ENCODE measurements at places on chromosomes 6 and 20. TPM values are rescaled to one million over a fixed set of nuclear protein-coding genes. Genes with fewer than 3 reads are reported as not detected.
A peak's percentile ranks its signal among the peaks of the same experiment; 100 is the strongest.

- no peak for DNase-seq
Measured at GRCh38 chr6:129603741-129604140, 106.2 kb downstream of the ARHGAP18 start.

COL9A3 gene
- 1.9 TPM for total RNA-seq

- DNase-seq = peak; percentile 80
Measured at GRCh38 chr20:62065674-62066338, at the start of gene TAF4. TAF4 (minus strand) TSS chr20:62065881; CDS start chr20:62065810, 71 bp downstream.

DNA sequence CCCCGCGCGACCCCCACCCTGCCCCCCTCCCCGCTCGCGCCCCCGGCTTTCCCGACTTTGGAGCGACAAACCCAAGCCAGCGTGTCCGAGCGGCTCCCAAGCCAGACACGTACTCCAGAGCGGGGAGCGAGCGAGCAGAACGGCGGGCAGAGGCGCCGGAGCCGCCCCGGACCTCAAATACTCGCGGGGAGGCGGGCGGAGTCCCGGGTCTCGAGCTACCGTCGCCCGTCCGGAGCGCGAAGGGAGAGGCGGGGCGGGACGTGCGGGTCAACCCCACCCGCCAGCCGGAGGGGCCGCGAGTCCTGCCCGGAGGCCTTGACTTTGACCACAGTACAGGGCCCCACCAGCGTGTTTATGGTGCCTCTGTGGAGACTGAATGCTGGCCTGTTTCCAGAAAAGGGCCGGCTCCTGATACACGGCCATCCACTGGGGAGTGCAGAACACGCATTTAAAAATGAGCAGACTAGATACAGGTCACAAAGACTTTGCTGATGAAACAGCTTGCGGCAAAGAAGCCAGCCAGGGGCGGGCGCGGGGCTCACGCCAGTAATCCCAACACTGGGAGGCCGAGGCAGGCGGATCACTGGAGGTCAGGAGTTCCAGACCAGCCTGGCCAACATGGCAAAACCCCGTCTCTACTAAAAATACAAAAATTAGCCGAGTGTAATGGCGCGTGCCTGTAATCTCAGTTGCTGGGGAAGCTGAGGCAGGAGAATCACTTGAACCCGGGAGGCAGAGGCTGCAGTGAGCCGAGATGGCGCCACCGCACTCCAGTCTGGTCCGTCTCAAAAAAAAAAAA is at the start of gene SERPINB6:
Gene SERPINB6, minus strand, starts transcription at position 148 of the 799 bp plus-strand sequence. CDS start 12,235 bp downstream, outside the sequence.
- DNase-seq = peak; percentile 81

- no peak for DNase-seq
Measured at GRCh38 chr6:19834858-19835257, 2.3 kb upstream of the ID4 start.

DNA sequence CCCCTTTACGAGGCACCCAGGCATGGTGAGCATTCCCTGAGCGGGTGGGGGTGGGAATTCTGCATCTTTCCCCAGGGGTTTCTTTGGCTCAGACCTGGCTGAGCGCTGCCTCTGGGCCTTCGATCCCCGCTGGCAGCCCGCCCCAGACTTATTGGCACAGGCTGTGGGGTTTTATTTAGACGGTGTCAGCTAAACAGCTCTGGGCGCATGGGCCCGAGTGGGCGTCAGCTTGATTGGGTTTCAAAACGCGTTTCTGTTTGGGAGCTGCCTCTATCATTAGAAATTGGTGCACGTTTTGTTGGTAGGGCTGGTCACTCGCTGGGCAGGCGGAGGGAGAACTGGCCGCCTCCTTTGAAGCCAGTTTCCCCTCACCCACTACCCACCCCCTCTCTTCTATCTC is 21.0 kb downstream of the PMEPA1 start:
- DNase-seq = no peak

DNA sequence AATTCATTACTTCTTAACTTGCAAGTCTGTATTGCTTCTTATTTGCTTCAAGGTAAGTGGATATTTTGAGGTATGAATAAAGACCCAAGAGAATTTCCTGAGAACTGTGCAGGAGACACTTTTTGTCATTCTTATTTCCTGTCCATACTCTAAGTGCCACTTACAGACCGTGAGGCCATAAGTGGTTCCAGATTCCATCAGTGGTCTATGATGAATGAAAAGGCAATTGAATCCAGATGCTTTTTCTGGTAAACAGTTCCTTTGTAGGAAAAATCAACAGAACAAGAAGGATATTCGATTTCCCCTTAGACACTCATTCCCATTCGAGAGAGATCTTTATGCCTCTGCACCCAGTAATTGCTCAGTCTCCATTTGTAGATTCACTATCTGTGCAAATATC is 58.3 kb upstream of the PDE10A start:
- DNase-seq = no peak

DNA sequence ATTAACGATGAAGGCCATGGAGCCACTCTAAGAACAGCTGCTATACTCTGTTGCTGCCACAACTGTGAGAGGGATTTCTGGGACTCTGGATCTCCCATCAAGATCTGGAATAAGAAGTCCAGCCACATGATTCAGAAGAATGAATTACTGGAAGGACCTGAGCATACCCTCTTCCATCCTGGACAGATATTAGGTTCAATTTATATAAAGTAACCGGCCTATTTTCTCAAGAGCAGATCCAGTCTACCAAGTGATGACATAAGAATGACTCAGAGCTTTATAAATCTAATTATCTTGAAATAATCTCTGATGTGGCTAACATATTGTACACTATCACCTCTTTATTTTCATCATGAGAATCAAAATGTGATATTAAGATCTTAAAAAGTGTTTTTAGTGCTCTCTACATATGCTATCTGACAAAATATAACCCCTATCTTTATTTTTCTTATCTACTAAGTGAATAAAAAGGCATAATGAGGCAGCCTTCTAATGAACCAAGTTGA is 45.1 kb downstream of the COL9A1 start:
- no peak for DNase-seq

- DNase-seq = no peak
Measured at GRCh38 chr20:48585061-48585870, 242.5 kb downstream of the PREX1 start.

DNA sequence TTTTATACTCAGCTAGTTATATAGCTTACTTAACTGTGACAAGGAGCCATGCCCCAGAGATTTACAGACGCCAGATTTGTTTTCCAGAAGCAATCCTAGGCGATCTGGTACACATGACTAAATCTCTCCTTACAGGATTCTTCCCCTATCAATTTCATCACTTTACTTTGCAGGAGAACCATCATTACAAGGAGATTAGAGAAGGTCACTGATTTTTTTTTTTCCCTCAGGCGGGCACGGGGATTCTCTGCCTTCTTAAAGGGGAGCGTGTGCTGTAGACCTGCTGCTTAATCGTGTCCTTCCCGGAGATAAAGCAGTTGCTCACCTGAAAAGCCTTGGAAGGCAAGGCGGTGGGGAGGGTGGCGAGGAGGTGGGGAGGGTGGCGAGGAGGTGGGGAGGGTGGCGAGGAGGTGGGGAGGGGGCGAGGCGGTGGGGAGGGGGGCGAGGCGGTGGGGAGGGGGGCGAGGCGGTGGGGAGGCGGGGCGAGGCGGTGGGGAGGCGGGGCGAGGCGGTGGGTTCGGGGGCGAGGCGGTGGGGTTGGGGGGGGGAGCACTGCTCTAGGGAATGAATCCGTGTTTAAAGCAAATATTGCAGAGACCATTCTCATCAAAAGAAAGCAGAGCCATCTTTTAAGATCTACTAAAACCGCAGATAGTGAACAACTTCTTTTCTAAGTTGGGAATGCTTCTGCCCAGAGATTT is 14.3 kb upstream of the MRAP2 start:
- DNase-seq = no peak

- DNase-seq = no peak
Measured at GRCh38 chr20:37151529-37151928, 27.6 kb upstream of the RPN2 start.

- no peak for DNase-seq
Measured at GRCh38 chr6:91509711-91510110, 922.8 kb upstream of the MAP3K7 start.

DNA sequence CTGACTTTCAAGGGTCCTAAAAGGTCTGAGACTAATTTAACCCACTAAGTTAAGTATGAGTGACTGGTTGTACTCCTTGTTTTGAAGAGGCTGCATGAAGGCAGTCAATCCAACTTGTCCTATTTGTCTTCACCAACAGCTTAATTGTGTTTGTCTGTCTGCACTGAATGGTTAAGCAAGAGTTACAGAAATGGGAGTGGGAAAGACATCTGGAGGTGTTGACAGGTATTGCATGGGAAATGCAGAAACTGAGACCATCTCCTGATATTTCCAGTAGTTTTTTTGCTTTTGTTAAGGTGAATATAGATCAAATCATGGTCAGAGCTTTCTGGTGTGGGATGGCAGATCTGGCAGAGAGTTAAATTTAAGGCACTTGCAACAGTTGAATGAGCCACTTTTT is 6.5 kb downstream of the FUT9 start:
- no peak for DNase-seq

DNA sequence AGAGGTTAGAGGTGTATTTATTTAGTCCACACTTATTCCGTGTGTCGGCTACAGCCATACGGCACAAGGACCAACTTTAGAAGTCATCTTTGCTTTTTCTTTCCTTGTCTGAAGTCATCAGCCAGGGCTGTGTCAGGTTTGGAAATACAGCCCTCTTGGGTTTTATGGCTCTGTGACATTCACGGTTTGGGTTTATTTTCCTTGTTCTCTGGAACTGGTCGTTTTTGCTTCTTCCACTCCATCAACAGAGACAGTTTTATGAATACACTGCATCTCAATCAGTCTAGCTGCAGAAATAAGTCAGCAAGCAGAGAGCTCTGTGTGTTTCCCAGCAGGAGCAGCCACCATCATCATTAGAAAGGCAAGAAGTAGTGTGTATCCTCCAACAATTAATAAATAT is 132.5 kb downstream of the TBC1D7 start:
- no peak for DNase-seq

LSM2 gene
- 36.9 TPM for total RNA-seq

TFAP2D gene
- not detected for total RNA-seq

GRCh38 chr20:34300256-34300806 is 2.8 kb downstream of the AHCY start:
- no peak for DNase-seq

TMEM217 gene
- total RNA-seq = 12.4 TPM

AIF1 gene
- total RNA-seq = not detected

- peak; percentile 9 for DNase-seq
Measured at GRCh38 chr6:148700741-148701311, 46.0 kb upstream of the UST start.

GRCh38 chr20:36538026-36538722 is 3.1 kb upstream of the MYL9 start:
- peak; percentile 80 for DNase-seq

GRCh38 chr6:101779051-101779844 is 385.7 kb downstream of the GRIK2 start:
- DNase-seq = no peak

DEF6 gene
- 0.88 TPM for total RNA-seq

ZNF311 gene
- 0.17 TPM for total RNA-seq

DNA sequence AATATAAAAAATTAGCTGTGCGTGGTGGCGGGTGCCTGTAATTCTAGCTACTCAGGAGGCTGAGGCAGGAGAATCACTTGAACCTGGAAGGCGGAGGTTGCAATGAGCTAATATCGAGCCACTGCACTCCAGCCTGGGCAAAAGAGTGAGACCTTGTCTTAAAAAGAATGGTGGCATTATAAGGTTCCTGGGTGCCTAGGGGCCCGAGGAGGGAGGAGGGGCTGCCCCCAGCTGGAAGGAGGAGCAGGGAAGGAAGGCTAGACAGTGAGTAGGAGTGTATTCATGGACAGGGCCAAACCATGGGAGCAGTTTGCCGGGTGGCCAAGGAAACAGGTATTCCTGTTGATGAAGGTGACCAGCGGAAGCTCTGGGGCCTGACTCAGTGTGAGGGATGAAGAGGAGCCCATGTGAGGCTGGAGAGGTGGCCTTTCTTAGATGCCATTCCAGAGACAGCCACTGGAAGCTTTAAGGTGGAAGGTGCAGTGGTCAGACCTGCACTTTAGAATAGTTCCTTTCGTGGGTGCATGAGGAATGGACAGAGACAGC is 24.2 kb downstream of the MANBAL start:
- DNase-seq = no peak

- peak; percentile 51 for DNase-seq
Measured at GRCh38 chr6:78611886-78612480, 255.4 kb upstream of the IRAK1BP1 start.

DNA sequence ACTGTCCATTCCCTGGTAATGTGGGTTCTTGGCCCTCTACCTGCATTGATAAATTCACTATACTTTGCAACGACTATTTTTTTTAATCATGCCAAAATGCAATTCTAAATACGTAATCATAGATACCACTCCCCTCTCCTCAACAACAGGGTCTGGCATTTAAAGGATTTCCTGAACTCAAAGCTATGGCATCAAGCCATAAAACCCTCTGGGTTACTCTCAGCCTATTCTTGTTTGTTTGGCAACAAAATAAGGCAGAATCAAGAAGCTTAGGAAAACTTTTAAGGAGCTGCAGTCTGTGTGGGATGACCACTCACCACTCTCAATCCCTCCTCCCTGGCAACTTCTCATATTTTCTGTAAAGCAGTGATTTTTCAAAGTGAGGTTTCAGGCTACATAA is 669.9 kb upstream of the ID4 start:
- no peak for DNase-seq

- no peak for DNase-seq
Measured at GRCh38 chr6:148323344-148323743, 19.3 kb upstream of the SASH1 start.

- DNase-seq = no peak
Measured at GRCh38 chr20:35503841-35504561, 25.5 kb downstream of the C20orf173 start.

DNA sequence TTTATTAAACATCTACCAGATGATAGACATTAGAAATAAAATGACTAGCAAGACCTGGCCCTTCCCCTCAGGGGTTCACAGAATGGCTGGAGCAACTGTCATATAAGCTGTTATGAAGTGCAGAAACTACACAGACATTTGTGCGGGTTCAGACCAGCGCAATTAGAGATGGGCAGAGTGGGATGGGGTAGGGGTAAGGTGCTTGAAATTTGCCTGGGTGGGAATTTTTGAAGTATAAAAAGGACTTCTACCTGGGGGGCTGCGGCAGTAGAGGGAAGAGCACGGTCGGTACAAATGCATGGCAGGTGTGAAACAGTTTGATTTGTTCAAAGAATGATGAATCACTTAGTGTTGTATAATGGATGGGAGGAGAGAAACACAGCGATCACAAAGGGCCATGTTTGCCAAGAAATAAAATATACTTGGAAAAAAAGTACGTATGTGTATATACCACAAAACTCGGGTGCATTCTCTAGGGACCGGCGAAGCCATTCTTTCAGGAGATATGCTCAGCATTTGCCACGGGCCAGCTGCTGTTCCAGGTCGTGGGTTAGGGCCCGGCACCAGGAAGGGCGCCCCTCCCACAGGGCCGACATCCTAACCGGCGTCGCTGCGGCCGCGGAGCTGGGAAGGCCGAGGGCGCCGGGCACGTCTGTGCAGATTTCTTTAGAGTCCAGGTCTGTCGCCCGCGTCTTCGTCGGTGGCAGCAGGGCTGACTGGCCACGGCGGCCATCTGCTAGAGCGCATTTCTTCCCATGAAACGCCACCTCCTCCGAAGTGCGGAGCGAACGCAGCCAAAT is 809 bp upstream of the NOL7 start:
- DNase-seq = peak; percentile 62

ID1 gene
- 1,287 TPM for total RNA-seq

GRCh38 chr6:140372064-140372463 is 997.6 kb upstream of the CITED2 start:
- no peak for DNase-seq

DNA sequence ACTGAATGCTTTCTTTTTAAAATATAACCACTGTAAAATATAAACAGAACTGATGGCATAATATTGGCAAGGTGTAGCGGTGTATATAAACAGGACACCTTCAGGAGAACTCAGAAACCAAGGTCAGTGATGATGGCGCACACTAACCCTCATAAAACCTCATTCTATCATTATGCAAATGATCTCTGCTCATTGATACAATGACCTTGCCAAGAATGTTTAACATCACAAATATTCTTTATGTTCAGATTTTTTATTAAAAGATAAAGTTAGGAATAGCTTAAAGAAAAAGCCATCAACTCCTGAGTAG is 48.6 kb upstream of the DST start:
- no peak for DNase-seq
